Stimulated activated CD4-positive, alpha-beta T cell treated with anti-CD3 and anti-CD28 coated beads, Interleukin-15, amount 100 ng/mL, for 1 hour (primary cell): ENCODE measurements at places on chromosomes 3 and 15.
A peak's percentile ranks its signal among the peaks of the same experiment; 100 is the strongest.

GRCh38 chr15:83892498-83892897 is 238.6 kb downstream of the ADAMTSL3 start:
- no peak for DNase-seq

DNA sequence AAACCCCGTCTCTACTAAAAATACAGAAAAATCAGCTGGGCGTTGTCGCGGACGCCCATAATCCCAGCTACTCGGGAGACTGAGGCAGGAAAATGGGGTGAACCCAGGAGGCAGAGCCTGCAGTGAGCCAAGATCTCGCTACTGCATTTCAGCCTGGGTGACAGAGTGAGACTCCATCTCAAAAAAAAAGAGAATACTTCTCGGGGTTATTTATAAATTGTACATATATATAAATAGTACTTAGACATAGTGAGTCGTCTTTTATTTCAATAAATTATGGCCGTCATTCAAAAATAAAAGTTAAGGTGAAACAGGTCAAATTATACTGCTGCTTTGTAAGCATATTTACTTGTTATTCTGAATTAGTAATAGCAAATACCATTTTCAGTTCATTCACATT is 12.1 kb upstream of the EBLN2 start:
- no peak for DNase-seq

GRCh38 chr3:48400824-48401433 is 28.9 kb downstream of the FBXW12 start:
- DNase-seq, result peak; percentile 10

GRCh38 chr3:189841473-189842205 is 210.4 kb downstream of the TP63 start:
- DNase-seq, result no peak

DNA sequence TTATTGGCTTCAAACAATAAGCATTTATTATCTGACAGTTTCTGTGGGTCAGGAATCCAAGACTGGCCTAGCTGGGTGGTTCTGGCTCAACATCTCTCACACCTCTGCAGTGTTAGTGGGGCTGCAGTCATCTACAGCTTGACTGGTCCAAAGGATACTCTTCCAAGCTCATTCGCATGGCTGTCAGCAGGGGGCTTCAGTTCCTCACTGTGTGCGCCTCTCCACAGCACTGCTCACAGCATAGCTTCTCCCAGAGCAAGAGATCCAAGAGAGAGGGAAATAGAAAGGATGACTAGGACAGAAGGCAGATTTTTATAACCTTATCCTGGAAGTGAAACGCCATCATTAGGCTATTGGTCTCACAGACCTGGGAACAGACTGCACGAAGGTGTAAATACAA is 64.2 kb downstream of the MAGI1 start:
- no peak for DNase-seq

GRCh38 chr3:13011573-13012220 is 61.5 kb downstream of the IQSEC1 start:
- peak; percentile 62 for DNase-seq

DNA sequence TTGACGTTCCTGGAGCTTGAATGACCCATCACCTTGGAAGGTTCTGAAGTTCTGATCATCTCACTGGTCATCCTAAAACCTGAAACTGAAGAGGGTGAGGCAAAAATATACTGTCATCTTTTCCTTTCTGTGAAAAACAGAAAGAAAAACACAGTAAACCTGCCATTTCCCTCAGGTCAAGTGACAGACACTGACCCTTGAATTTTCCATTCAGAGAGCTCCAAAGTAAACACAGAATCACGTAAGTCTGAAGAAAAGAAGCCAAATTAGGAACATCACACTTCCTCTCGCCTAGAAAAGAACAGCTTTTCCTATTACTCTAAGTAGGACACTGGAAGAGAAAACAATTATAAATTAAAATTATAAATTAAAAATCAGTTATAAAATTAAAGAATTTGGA is 78.7 kb upstream of the TGFBR2 start:
- DNase-seq, result no peak

- no peak for DNase-seq
Measured at GRCh38 chr15:96093063-96093462, 237.4 kb upstream of the NR2F2 start.

DNA sequence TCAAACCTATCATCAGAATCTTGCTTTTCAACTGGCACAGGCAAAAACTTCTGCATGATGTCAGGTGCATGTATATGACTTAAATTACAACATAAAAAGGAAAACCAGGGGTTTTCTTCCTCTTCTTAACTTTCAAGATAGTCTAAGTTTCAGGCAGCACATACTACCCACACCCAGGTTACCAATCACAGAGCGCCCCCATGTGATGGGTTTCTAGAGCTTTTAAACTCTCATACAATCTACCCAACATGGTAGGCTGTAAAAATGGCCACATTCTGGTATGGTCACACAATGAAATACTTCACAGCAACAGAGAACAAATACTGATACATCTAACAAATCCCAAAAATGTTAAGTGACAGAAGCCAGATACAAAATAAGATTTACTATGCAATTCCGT is 7.4 kb downstream of the MESD start:
- DNase-seq, result no peak

DNA sequence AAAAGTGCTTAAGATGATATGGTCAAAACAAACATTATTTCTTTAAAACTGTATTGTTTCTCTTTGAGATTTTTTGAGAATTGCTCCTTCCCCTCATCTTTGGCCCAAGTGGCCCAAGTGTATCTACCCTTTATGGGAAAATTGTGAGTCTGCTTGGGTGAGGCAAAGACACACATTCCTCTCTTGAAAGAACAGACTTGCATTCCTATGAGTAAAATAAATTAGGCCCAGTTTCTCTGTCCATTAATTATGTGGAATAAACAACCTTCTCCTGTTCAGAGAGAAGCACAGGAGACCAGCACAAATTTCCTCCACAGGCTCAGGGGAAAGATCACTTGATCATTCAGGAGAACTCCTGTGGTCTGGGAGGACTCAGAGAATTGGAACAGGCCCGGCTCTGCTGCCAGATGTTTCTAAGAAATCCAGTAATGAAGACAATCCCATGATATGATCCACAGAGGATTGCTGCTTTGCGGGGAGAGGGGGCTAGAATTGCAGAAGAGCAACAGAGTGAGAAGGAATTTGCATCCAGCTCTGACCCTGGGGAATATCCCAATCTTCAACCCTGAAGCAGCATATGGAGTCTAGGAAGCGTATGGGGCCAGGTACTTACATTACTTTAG is 53.8 kb upstream of the BOC start:
- no peak for DNase-seq

- DNase-seq, result no peak
Measured at GRCh38 chr15:52050416-52050815, 31.4 kb downstream of the MAPK6 start.

DNA sequence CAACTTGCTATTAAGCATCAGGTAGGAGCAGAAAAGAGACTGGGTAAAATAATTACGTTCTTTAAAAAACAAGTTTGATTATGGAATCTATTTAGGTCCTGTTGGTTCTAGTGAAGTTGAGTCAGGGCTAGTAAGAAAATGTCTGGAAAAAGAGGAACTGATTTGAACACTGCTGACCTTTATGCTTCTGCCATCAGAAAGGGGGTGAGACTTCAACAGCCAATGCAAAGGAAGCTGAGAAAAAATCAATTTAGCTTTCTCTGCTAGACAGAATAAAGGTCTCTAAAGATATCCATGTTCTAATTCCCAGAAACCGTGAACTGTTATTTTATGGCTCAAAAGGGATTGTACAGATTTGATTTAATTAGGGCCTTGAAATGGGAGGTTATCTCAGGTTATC is 157.5 kb downstream of the ROBO2 start:
- no peak for DNase-seq

GRCh38 chr15:72375501-72375845 is 341 bp downstream of the HEXA start:
- DNase-seq, result no peak
